ENCODE measurements at places on chromosomes 13 and 19.
A peak's percentile ranks its signal among the peaks of the same experiment; 100 is the strongest.

GRCh38 chr19:31312677-31313244, 36.5 kb downstream of the TSHZ3 start:
- DNase-seq: no peak

GRCh38 chr19:51470966-51471365, 7.4 kb upstream of the CEACAM18 start:
- DNase-seq: no peak

DNA sequence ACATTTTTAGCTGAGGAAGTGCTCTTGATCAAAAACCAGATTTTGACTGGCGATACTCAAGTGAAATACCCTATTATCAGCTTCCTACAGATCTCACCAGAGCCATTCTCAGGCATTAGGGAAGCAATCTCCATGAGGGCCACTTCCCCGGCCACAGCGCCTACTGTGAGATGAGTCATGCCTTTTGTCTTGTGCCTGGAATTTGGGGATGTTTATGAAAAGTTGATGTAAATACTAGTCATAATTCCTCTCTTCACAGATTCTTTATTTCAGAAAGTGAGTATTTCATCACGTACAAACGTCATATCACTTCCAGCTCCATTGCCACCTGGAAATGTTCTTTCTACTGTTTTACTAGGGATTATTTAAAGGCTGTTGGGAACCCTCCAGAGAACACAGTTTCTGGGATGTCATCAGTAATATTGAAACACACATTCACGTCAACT, 25.3 kb upstream of the SLC46A3 start:
- DNase-seq: no peak

DNA sequence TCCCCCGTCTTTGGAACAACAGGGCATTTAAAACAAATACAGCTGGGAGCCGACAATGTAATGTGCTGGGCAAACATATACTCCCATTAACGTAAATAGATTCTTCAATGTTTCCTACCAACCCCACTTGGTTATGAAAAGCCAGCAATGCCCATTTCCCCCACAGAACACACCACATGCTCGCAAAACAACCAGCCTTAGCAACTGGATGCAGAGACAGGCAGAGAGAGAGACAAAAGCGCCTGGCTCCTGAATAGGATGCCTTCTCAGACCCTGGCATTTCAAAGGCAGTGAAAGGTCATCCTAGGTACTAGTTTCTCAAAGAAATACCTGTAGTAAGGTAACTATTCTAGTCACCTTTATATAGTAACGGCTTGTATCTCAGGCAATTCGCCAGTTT, 462.9 kb downstream of the ITGBL1 start:
- no peak for DNase-seq

DNA sequence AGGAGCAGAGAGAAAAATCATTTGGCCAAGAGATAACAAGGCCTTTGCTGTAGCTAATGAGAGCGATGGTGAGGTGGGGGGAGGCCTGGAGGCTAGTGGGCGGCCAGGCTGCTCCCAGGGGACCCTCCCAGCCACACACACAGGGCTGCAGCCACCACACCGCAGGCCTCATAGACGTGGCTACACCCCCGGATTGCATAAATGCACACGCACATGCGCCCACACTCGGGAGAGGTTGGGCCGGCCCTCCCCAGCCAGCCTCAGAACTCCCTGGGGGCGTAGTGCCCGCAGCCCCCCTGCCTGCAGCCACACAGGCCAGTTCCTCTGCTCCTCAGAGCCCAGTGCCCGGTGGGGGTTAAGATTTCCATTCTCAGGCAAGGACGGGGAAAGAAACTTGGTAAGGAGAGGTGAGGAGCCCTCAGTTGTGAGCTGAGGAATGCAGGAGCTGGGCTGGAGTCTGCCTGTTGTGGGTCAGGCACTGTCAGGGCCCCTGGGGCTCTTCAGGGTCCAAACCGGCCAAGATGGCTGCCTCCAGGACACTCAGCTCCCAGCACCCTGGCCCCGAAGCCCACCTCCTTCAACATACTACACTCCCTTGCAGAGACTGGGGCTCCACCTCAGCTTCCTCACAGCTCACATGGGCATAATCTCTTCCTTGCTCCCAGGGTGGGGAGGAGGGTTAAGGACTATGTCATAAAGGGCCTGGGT, 8.0 kb downstream of the PTH2 start:
- peak; percentile 28 for DNase-seq

GRCh38 chr19:33125929-33126388, 6.0 kb upstream of the WDR88 start:
- DNase-seq: peak; percentile 25

DNA sequence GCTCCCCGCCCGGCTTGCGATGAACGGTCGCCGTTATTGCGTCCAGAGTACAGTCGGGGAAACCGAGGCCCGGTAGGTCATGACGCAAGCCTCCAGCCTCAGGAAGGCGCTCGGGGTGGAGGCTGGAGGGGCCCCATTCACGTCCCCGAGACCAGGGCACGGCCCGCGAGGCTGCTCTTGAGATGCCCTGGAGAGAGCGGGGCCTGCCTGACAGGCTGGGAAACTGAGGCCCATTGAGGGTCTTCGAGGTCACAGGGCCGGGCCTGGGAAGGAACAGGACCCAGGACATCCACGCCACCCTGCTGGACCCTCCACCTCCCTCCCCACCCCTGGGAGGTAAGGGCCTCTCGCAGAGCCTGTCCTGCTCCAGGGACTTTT, 367 bp downstream of the NDUFS7 start:
- DNase-seq: no peak

Measured in skeletal muscle cell (primary cell).